AG04450 (cell line): ENCODE measurements at places on chromosomes 7 and 10. TPM values are rescaled to one million over a fixed set of nuclear protein-coding genes. Genes with fewer than 3 reads are reported as not detected.

The OR2A5 gene
- not detected in 2 replicates for polyA plus RNA-seq

DNA sequence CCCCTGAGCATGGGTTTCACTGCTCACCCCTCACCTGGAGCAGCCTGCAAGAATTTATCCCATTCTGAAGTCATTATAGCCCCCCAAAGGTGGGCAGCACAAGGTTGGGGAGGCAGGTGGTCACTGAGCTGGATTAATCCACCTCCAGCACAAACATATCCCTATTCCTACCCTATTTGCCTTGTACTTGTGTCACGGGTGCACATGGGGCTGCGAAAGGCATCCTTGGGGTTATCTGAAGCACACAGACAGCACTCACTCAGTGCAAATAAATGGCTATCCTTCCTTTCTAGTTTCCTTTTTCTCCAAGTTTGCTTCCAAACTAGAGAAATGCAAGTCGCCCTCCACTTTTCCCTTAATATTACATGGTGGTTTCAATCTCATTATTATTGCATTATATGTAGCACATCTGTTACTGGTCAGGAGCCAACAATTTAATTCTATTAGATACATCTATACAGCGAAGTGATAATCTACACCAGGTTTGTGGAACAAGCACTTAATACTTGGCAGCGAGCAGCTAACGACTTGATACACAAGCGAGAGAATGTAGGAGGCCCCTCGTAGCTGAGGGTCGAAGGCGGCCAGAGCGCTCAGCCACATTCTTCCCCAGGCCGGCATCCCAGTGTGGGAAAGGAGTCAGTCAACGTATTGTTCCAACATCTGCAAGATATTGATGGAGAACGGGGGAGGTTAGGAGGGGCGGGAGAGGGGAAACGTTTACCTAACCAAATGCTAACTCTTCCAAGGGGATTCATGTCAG, 121.3 kb upstream of the HABP2 start:
- DNase-seq = no peak

The RINT1 gene
- polyA plus RNA-seq = 21.6 and 27.6 TPM in 2 replicates

- no peak for DNase-seq
These were observed 14.1 kb upstream of the CDK6 start for GRCh38 chr7:92850516-92850915.

- DNase-seq = no peak
These were observed 20.0 kb downstream of the CYP17A1 start for GRCh38 chr10:102817175-102817574.
